ENCODE measurements at places on chromosomes 12 and 14.

DNA sequence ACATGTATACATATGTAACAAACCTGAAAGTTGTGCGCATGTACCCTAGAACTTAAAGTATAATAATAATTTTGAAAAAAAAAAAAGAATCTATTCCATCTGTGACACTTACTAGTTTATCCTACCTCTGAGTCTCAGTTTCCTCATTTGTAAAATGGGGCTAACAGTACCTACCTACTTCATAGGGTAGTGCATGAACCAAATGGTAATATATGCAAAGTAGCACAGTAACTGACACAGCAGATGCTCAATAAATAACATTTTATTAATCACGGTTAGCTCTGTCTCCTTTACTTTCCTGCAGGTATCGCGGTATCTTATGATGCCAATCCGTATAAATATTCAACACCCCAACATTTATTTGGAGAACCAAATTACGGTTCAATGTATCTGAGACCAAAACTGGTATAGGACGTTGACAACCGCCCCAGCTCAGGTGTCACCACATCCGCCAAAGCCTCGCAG, 703 bp downstream of the TMED10 start:
- no peak for DNase-seq

GRCh38 chr12:52082026-52082668, 2.6 kb downstream of the SMIM41 start:
- peak; percentile 65 for DNase-seq

- DNase-seq, result no peak
Measured at GRCh38 chr14:20347747-20348146, 4.3 kb downstream of the PARP2 start.

- DNase-seq, result no peak
Measured at GRCh38 chr14:33602396-33602795, 348.5 kb downstream of the EGLN3 start.

- DNase-seq, result no peak
Measured at GRCh38 chr12:106892075-106892474, 63.6 kb upstream of the TMEM263 start.

DNA sequence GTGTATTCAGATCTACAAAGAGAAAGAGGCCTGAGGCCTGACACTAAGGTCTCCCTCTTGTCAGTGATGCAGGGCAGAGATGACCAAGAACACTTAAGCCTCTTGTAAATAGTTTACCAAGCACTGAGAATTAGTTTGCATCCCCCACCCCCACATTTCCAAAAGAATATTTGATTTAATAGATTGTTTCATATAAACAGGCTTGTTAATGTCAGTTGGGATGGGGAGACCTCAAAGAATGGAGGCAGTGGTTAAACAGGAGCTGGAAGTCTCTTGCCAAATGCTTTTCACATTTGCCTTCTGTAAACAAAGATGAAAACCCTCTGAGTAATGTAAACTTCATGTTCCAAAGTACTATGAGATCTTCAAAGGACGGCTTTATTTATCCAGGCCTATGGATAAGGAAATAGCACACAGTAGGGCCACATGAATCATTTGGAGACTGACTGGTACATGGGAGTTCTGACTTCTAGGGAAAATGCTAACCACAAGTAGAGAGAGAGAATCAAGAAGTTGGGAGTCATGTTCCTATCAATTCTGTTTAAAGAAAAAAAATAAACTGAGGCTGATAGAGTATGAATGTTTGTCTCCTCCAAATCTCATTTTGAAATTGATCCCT, 234.7 kb downstream of the ANO2 start:
- DNase-seq, result no peak

- DNase-seq, result no peak
Measured at GRCh38 chr12:50224026-50224692, 57.0 kb upstream of the CERS5 start.

- DNase-seq, result no peak
Measured at GRCh38 chr14:65959563-65960024, 526.6 kb upstream of the CCDC196 start.

DNA sequence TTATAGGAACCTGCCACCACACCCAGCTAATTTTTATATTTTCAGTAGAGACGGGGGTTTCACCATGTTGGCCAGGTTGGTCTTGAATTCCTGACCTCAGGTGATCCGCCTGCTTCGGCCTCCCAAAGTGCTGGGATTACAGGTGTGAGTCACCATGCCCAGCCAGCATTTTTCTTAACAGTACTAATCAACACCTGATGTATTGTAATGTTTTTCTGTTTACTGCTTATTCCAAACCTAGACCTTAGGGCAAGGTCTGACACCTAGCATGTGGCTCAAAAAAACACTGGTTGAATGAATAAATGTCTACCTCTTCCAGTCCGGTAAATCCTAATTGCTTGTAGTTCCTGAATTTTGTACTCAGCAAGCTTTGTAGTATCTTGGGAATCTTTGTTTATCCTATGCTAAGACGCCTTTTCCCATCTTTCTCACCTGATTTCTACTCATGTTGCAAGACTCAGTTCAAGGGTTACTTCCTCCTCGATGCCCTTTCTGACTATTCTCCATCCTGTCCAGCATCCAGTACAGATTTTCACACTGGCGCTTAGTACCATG, 2.8 kb downstream of the PAN2 start:
- DNase-seq, result no peak

DNA sequence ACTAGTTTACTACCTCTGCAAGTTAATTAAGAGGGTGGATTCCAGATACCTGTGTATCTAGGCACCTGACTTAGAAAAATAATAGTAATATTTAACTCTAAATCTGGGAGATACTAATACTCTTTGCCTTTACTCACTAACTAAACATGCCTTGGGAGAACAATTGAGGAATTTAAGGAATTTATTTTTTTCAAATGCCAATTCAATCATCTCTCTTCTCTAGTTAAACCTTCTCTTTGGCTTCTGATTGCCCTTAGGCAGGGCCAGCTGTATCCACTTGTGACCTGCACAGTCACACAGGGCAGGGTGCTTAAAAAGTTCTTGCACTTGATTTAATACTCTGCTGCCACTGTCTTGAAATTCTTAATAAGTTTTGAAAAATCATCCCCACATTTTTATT, 142.4 kb downstream of the PLCZ1 start:
- no peak for DNase-seq

- no peak for DNase-seq
Measured at GRCh38 chr14:21643407-21643806, 8.7 kb upstream of the OR10G2 start.

DNA sequence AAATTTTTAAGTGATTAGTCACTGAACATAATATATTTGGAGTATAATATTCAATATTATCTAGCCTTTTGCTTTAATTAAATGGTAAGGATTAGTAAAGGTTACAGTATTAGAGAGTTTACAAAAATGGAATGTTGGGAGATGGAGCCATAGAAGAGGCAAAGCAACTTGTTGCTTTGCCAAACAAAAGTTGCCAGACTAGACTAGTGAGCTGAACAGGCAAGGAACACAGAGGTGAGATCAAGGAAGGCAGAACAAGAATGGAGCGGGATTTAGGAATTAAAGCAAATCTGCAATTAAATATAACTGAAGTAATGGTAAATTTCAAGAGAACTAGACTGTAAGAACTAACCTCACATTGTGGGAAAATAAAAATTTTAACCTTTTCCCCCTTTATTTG, 5.1 kb downstream of the ARF6 start:
- DNase-seq, result no peak

- DNase-seq, result no peak
Measured at GRCh38 chr12:127728285-127728684, 538.7 kb upstream of the TMEM132C start.

DNA sequence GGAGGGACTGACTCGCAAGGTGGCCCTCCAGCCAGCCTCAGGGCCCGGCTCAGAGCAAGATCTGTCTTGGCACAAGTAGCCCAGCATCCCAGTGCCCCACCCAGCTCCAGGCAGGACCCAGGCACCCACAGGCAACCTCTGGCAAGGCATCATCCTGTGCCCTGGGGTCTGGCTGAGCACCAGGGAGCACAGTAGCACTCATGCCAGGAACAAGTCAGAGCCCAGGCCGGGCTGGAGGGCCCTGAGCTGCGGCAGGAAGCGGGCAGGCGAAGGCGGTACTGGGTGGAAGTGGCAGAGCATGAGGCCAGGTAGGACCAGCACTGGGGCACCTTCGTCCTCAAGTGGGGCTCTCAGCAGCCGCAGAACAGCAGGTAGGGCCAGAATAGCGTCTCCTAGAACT, 5.2 kb upstream of the DIO3 start:
- no peak for DNase-seq

DNA sequence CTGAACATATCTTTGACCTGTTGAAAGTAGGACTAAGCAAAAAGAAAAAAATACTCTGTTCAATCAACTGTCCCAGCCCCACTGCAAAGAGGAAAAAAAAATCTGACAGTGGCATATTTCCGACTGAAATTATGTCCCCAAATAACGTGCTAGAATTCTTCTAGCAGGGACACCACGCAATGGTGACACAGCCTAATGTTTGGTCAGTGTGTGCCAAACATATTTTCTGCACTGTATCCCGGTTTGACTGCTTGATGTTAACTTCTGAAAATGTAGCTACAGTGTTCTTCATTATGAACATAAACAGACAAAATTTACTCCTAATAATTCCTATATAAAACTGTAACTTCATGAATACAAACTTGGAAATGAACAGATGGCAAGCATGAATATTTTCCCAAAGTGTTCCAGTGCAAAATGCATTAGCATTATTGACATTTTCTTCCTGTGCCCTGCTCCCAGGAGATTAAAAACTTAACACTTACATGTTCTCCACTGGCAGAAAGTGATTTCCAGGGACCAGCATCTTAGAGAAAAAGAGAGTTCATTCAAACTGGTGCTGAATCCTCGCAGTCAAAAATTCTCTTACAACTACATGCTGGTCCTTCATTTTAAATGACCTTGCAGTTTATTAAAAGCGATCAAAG, 72.4 kb upstream of the SYT1 start:
- DNase-seq, result no peak

DNA sequence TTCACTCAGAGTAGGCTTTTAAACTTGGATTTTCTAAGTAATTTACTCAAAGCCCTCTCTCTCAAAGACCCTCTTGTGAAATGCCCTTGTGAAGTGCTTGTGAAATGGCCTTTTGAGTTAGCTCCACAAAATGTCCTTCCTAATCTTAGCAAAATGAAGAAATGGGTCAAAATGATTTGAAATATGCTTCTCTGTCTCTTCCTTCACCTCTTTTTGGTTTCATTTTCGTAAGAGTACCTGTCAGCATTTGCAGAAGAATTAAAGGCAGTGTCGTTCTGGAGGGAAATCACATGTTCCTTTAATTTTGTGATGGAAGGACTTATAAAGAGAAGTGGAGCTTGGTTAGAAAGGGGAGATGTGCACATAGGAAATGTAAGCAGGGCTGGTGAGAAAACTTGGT, 93.7 kb downstream of the HMGA2 start:
- DNase-seq, result no peak

DNA sequence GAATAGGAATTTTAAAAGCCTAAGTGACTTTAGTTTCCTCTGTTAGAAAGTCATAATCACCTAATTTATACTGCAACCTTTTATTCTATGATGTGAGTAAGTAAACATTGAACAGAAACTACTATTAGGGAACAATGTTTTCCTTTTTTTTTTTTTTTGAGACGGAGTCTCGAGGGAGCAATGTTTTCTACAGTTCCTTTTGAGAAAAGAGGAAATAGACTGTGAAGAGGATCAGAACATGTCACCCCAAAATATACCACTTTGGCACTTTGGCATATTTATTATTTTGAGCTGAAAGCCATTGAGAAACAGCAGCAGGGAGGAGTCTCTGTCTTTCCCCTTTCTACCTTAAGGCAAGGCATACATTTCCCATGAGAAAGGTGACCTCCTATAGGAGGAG, 162.7 kb upstream of the CNOT2 start:
- DNase-seq, result no peak

DNA sequence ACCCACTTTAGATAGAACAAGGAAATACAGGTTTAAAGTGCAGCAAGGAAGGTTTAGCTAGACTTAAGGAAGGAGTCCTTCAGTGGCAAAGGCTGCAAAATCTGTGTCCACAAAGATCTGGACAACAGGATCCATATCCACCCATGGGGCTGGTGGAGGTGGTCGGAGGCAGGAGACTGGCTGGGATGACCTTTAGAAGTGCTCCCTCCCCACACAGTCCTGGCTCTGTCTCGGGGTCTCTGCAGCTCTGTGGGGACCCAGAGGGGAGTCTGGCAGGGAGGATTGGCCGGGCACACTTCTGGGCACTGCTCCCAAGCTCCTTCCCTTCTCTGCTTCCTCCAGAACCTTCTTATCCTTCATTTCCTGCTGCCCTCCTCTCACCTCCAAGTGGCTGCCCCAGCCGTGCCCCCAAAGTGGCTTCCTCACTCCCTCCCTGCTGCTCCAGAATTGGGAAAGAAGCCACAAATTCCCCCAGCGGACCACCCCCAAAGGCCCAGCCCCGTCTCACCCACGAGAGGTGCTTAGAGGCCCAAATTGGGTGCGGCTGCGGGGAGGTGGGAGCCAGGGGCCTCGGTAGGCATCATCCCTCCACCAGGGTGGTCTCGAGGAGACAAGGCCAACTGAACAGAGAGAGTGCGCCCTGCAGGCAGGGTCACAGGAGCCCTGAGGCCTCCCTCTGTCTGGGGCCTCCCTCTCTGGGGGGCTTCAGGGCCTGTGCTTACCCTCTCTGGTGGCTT, 21.9 kb upstream of the PGF start:
- no peak for DNase-seq

DNA sequence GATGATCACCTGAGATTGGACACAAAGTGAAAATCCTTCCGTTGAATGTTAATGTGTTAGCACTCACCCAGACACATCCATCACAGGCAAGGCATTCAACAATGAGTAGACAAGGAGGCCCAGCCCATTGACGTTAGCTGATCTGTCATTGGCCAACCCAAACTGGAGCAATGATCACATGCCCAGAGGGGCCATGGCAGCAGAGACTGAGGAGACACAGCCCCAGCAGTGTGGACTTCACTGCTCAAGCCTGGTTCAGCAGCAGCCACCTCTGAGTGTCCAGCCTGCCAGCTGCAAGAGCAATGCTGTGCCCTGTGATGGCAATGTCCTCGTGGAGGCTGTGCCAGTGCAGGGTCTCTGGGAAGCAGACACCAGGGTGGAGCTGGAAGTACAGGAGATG, 622.2 kb downstream of the AACS start:
- no peak for DNase-seq

DNA sequence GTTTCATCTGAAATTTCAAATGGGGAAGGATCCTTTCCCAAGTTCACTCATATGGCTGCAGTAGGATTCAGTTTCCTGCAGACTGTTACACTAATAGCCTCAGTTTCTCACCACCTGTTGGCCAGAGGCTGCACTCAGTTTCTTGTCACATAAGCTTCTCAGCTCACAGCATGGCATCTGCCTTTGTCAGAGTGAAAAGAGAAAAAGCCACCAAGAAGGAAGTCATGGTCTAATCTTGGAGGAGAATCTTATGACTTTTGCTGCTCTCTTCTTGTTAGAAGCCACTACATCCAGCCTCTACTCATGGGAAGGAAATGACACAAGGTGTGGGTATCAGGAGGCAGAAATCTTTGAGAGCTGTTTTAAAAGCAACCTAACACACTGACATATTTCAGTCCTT, 39.4 kb upstream of the BTG1 start:
- DNase-seq, result no peak

DNA sequence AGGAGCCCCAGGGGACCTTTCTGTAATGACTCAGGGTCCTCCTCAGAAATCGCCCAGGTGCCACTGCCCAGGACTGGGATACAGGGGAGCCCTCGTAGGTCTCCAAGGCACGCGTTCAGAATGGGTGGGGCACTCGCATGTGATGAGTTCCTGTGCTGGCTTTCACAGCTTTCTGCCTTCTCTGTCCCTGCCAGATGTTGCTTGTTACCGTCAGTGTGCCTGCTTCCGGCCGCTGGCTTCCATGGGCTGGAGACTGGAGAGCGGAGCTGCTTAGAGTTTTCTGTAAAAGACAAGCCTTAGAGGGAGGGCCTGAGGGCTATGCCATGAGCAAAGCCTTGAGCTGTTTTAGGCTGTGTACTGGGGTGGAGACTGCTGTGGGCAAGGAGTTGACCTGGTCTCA, 75.0 kb upstream of the SLC24A4 start:
- no peak for DNase-seq

Data from muscle of arm (tissue), 14 donors.